ENCODE measurements at places on chromosomes 6 and 20. TPM values are rescaled to one million over a fixed set of nuclear protein-coding genes. Genes with fewer than 3 reads are reported as not detected.

GRCh38 chr6:135073756-135074393 is 19.3 kb upstream of the HBS1L start:
- DNase-seq, result no peak

Gene PRR18
- total RNA-seq, result not detected

Gene METTL24
- total RNA-seq, result 25.8 TPM

Gene TCF15
- total RNA-seq, result not detected

Gene OPRL1
- not detected for total RNA-seq

Data from stomach (tissue), 19 donors.